ENCODE measurements at places on chromosomes 6 and 20.

GRCh38 chr6:159826968-159827647 is 27.0 kb downstream of the PNLDC1 start:
- DNase-seq = no peak

- no peak for DNase-seq
These were observed 113.9 kb downstream of the CRYBG1 start for GRCh38 chr6:106474466-106474865.

DNA sequence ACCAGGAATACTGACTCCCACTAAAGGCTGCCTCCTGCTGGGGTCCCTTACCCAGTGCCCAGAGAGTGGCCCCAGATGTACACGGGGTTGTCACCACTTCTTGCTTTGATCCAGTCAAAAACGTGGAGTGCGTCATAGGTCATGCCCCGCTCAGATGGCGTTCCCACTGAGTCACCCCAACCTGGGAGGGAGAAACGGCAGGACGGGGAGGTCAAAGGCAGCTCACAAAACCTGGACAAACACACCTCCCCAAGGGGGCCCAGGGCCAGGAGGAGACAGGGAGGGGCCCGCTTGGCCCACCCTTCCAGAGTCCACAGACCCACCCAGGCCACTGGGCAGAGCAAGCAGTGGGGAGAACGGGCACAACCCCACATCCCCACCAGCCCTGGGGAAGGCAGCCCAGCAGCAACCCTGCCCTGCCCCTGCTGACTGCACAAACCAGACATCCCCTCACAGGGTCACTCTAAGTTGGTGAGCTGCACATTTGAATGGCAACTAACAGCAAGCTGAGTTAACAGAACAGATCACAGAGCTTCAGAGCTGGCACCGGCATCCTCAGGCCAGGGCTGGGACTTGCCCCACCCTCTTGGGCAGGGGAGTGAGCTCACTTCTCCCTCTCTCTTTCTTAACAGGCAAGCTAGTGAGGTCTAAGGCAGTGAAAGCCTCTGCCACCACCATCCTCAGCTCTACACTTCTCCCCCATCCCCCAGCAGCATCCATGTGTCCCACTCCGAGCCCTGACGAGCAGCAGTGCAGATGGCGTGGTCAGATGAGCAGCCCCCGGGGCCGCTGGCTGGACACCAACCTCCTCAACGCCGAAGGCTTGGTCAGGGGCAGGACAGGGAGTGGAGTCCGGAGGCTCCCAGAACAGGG is 61.7 kb downstream of the PYGB start:
- DNase-seq = no peak

GRCh38 chr20:61730631-61731362 is 334.9 kb downstream of the TAF4 start:
- DNase-seq = no peak

DNA sequence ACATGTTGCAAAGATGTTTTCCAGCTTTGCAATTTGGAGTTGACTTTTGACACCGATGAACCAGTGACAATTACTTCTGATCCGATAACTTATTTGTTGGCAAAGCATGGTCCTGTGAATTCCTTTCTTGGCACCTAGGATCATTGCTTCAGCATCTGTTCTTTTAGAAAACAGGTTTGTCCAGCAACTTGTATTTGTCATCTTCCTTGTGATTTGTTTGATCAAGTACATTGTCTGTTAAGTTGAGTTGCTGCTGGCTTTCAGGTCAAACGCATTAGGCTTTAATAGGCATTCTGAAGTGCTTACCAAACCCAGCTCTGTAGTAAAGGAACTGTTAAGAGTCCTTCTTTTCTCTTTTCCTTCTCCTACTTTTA is 192.4 kb upstream of the ZNF217 start:
- no peak for DNase-seq

- no peak for DNase-seq
These were observed 198.6 kb downstream of the BACH2 start for GRCh38 chr6:90098001-90098531.

- DNase-seq = no peak
These were observed 37.0 kb upstream of the POU3F2 start for GRCh38 chr6:98797217-98797994.

- DNase-seq = no peak
These were observed 728.9 kb upstream of the GJE1 start for GRCh38 chr6:141403827-141404226.

- DNase-seq = no peak
These were observed 19.5 kb downstream of the CDH4 start for GRCh38 chr20:61271312-61272231.

GRCh38 chr6:77492530-77492929 is 29.2 kb upstream of the HTR1B start:
- no peak for DNase-seq

GRCh38 chr20:35062478-35062877 is 30.1 kb downstream of the TRPC4AP start:
- no peak for DNase-seq

DNA sequence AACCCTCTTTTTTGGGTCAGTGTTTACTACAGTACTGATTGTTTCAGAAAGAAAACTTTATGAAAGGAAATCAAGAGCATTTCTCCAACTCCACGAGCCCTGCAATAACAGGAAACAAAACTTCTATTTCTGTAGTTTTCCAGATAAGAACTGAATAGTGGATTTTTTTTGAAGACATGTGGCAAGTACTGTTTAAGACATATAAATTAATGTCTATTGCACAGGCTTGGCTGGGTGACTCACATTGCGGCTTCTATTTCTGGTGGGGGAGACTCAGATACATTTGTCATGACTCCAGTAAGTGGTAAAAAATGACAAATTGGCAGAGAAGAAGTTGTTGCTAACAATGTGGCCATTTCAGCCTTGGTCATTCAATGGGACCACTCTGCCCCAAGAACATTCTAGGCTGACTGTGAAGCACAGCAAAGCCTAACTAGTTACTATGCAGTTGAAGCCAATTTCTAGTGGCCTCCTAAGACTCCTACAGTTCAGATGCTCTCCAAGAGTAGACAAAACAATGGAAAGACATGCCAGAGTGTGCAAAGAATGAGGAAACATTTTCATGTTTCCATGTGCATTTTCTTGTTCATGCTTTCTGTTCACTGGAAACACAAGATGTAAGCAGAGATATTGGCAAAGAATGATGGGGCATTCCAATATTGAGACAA is 200.9 kb downstream of the EDN1 start:
- no peak for DNase-seq

GRCh38 chr6:119736296-119737021 is 386.9 kb upstream of the MAN1A1 start:
- DNase-seq = no peak

- DNase-seq = no peak
These were observed 108.4 kb downstream of the GMPR start for GRCh38 chr6:16346831-16347230.

- DNase-seq = no peak
These were observed 243.2 kb upstream of the ARID1B start for GRCh38 chr6:156533872-156534524.

GRCh38 chr6:42392833-42393232 is 58.9 kb downstream of the TRERF1 start:
- no peak for DNase-seq

GRCh38 chr20:14860410-14860814 is 523.0 kb upstream of the FLRT3 start:
- DNase-seq = peak; percentile 15

- no peak for DNase-seq
These were observed 32.6 kb downstream of the DTNBP1 start for GRCh38 chr6:15630202-15630601.

DNA sequence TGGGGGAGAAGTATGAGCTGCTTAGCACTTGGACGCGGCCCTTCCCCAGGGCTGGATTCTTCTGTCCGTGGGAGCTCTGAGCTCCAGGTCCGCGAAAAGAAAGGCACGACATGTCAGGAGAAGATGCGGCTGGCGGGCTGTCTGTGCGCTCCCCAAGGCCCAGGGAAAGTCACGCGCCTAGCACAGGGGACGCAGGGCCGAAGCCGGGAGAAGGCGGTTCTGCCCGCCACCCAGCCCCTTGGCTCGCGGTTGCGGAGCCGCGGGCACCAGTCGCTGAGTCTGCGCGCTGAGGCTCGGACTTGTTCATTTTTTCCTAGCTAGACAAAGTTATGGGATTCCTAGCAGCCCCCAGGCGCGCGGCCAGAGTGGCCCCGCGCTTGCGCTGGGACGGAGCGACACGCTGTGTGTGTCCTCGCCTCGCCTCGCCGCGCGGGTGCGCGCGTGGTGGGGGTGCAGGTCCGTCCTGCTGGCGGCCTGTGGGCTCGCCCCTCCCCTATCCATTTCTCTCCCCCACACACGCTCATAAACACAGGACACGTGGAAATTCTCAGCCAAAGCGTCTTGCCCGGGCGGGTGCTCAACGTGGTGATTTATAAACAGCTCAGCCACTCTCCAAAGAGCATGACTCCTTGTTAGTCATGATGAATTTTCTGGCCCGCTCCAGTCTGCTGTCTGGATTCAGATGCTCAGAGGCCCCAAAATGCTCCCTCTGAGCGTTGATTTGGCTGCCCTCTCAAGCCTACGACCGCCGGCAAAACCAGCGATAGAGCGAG is 1.9 kb upstream of the POU3F2 start:
- DNase-seq = no peak

- no peak for DNase-seq
These were observed 87.8 kb upstream of the CENPW start for GRCh38 chr6:126252154-126252553.

DNA sequence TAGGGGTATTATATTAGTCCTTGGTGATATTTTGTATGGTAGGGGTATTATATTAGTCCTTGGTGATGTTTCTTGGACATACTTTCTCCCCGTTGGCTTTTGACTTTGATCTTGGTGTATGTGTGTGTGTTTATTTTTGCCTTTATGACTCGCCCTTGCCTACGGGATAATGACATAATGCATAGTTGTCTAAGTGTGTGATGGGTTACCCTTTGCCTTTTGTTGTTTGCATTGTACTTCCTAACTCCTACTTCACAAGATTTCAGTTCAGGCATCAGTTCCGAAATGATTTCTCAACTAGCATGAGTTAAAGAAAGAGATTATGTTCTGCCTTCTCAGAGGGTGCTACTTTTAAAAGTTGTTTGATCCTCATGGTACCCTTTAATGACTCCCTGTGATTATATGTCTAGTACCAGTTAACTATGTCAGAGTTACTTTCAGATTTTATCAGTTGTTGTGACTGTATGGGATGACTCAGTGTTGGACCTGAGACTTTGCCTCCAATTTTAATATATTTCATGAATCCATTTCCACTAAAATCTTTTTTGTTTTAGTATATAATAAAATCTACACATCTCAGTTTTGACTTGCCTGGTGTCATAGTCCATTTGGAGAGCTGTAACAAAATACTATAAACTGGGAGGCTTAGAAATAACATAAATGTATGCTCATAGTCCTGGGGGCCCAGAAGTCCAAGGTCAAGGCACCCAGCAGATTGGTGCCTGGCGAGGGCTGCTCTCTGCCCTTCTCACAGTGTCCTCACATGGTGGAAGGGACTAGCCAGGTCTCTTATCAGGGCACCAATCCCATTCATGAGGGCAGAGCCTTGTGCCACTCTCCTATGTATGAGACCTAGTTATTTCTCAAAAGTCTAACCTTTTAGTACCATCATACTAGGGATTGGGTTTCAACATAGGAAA is 34.1 kb downstream of the CDYL start:
- no peak for DNase-seq

DNA sequence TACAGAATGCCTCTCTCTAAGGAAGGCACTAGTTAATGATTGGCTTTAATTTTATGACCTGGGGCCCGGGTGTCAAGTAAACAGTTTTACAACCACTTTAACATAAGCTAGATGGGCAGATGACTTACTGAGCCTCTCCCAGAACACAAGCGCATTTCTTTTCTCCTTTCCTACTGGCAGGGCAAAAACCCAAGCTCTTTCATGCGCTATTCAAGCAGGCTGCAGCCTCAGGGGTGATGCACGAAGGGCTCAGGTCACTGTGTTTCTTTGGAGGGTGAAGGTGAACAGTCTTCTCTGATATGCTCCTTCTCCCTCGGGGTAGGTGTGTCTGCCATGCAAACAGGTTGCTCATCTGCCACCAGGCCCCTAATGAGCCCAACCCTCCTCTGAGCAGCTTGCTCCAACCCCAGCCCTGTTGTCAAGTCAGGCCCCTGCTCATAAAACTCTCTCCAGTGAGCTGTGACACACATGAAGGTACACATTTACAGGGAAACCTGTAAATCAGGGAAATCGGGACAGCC is 73.5 kb upstream of the CDH4 start:
- no peak for DNase-seq

GRCh38 chr6:159170333-159170672 is 1.1 kb downstream of the FNDC1 start:
- no peak for DNase-seq

- no peak for DNase-seq
These were observed 189.1 kb upstream of the SUPT3H start for GRCh38 chr6:45566882-45567281.

- no peak for DNase-seq
These were observed 91.9 kb upstream of the TMEM30A start for GRCh38 chr6:75376347-75377024.

- no peak for DNase-seq
These were observed 527.4 kb downstream of the HACE1 start for GRCh38 chr6:104332364-104332763.

DNA sequence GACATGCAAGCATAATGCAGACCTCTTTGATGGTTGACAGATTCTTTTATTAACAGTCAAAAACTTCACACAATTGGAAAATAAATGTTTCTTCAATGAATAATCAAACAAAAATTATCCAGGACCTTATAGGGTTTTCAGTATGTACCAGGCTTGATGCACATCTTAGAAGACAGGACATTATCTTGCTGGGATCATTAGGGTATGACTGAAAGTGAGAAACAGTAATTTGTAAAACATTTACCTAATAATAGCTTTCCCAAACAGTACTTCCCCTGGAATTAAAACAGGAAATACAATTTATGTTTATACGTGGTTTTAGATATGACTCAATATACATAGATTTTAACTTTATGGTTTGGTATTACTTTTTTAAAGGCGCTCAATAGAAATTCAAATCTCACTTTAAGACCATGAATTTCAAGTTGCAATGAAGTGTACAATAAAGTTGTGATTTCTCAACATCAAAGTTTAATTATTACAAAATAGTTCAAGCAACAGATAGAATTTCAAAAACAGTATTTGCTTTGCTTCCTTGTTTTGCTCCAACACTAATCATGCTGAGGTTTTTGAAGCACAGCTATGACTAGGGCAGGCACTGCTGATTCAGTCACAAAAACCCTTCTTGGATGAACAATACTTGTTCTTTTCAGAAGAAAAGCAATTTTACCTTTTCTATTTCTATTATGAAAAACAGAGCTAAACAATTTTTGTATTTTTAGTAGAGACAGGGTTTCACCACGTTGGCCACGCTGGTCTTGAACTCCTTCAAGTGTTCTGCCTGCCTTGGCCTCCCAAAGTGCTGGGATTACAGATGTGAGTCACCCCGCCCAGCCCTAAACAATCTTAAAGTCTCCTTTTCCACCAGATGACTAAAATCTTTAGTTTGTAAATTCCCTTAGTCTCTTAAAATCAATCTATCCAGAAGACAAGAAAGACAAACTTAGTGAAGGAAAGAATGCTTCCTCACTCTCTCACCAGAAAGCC is 13.7 kb downstream of the SOD2 start:
- no peak for DNase-seq

- no peak for DNase-seq
These were observed 36.1 kb upstream of the NOL4L start for GRCh38 chr20:32621071-32621890.

DNA sequence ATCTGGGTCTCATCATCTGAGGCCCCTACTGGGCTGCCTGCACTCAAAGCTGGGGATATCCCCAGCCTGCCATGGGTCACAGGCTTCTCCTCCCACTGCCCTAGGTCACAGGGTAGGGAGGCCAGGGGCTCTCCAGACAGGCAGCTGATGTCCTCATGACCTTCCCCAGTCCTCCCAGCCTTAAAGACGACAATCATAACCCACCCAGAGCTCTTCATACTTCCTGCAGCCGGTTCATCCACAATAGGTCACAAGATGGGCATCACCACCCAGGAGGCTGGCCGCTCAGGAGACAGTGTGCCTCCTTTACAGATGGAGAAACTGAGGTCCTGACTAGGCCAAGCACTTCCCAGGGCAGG is 15.2 kb downstream of the TFEB start:
- DNase-seq = no peak

Measured in naive thymus-derived CD8-positive, alpha-beta T cell (primary cell).